Activated CD4-positive, alpha-beta T cell treated with anti-CD3 and anti-CD28 coated beads, Interleukin-2, amount 10 ng/mL, durations not matched to agents 24 days and 14 days (primary cell): ENCODE measurements at places on chromosomes 2 and 18. TPM values are rescaled to one million over a fixed set of nuclear protein-coding genes. Genes with fewer than 3 reads are reported as not detected.

DNA sequence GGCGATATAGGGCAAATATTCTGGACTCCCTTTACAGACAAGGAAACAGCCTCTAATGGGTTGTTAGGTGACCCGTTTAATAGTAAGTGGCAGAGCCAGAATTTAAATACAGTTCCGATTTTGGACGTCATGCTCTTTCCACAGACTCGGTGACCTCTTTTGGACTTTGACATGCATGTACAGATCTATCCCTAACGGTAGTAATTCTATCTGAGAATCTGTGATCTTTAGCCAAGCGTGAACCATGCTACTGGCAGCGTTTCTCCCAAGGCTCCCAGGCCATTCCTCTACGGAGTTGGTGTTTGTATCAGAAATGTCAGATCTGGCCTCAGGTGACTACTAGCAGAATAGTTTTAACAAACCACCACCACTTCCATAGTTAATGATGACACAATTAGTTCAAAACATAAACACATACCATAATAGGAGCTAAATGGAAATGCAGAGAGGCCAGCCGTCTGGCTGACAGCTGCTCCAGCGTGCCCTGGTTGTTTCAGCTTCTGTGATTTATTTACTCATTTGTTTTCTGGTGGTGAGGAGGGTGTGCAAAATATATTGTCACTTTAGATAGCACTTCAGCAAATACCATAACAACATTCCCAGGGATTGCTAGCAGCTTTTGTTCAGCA lies 304.6 kb upstream of the LYPD1 start:
- no peak overlapping the region for H3K4me3 ChIP-seq
- no peak for DNase-seq
- no peaks in the 10 kb centered on the region for H3K36me3 ChIP-seq
- no peak overlapping the region for H3K27ac ChIP-seq

GRCh38 chr2:127064642-127065250 lies 42.2 kb downstream of the BIN1 start:
- H3K27ac ChIP-seq: peak overlapping the region; percentile 84
- H3K4me3 ChIP-seq: no peak overlapping the region
- H3K27me3 ChIP-seq: no peaks in the 10 kb centered on the region
- H3K36me3 ChIP-seq: peaks cover 36% of the 10 kb centered on the region
- DNase-seq: peak; percentile 86
- H3K4me1 ChIP-seq: peaks cover 18% of the 10 kb centered on the region

GRCh38 chr18:52992041-52992440 lies 652.0 kb downstream of the DCC start:
- no peaks in the 10 kb centered on the region for H3K27me3 ChIP-seq
- H3K4me1 ChIP-seq: no peaks in the 10 kb centered on the region
- DNase-seq: no peak
- H3K36me3 ChIP-seq: no peaks in the 10 kb centered on the region

DNA sequence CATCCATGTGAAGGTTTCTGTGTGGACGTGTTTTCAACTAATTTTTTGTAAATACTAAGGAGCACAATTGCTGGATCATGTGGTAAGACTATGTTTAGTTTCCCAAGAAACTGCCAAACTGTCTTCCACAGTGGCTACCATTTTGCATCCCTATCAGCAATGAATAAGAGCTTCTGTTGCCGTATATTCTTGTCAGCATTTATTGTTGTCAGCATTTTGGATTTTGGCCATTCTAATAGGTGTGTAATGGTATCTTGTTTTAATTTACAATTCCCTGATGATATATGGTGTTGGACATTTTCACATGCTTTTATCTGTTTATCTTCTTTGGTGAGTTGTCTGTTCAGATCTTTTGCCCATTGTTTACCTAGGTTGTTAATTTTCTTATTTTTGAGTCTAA lies 34.5 kb downstream of the SCRN3 start:
- H3K36me3 ChIP-seq: peaks cover 25% of the 10 kb centered on the region
- H3K27ac ChIP-seq: no peak overlapping the region
- H3K4me3 ChIP-seq: no peak overlapping the region
- H3K4me1 ChIP-seq: no peaks in the 10 kb centered on the region
- no peaks in the 10 kb centered on the region for H3K27me3 ChIP-seq
- no peak for DNase-seq

Gene ZDBF2
- total RNA-seq: 9.9 and 10.5 TPM in 2 replicates

Gene PSMA8
- 0.80 and 0.93 TPM in 2 replicates for total RNA-seq
